RWPE1 (cell line): ENCODE measurements at places on chromosomes 4 and X.
A peak's percentile ranks its signal among the peaks of the same experiment; 100 is the strongest.

DNA sequence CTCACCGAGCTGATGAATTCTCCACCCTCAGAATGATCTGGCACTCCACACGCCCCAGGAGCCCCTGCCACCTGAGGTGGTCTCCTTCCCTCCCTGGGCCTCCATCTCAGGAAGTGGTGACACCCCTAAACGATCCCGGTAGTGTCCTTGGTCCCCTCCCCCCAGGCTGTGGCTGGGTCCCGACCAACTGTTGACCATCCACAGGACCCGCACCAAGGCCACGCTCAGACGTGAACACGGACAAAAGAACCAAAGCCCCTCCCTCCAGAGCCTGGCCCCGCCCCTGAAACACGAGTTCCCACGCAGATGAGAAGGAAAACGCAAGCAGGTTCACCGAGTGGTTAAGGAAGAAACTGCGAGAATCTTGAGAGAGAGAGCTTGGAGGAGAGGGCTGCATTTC is 16.6 kb downstream of the LRPAP1 start:
- no peak for DNase-seq

DNA sequence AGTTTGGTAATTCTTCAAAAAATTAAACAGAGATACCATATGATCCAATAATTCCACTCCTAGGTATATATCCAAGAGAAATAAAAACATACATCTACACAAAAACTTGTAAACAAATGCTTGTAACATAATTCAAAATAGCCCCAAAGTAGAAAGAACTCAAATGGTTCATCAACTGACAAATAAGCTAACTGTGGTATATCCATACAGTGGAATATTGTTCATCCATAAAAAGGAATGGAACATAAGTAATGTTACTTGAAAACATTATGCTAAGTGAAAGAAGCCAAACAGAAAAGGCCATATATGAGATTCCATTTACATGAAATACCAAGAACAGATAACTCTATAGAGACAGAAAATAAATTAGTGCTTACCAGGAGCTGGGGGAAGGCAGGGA is 13.4 kb downstream of the RBBP7 start:
- DNase-seq: no peak

DNA sequence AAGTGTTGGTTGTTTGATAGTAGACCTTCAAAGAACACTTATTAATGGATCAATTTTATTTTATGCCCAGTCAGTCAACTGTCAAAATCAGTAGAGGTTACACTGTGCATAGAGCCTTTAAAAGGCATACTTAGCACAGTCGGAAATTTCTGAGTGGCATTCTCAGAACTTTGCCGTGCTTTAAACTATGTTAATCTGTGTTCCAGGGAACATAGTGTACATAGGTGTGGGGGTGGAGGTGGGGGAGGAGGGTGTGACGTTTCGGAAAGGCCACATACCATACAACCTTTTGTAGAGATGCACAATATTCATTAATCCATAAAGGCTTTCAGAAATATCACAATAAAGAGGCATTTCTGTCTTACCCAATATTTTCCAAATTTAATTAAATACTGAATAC is 75.8 kb downstream of the RS1 start:
- peak; percentile 3 for DNase-seq

GRCh38 chr4:155526452-155527169 is 140.0 kb upstream of the GUCY1A1 start:
- no peak for DNase-seq

- no peak for DNase-seq
Observed at GRCh38 chr4:86358257-86358656, 1.6 kb downstream of the MAPK10 start.

DNA sequence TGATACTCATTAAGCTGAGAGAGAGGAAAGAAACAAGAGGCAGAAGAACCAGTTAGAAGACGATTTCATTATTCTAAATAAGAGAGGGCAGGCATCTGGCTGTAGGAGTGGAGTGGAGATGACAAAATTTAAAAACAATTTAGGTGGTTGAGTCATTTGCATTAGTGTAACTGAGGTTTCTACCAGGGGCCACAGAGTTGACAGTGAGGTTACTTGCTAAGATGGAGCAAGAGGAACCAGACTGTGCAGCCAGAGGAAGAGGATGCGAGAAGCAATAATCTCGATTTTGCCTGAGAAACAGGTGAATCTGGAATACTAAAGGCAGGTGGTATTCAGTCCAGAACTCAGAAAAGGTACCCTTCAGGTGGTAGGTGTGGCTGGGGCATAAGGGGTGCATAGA is 491.9 kb downstream of the MID1IP1 start:
- no peak for DNase-seq

GRCh38 chrX:1851527-1851926 is 236.7 kb downstream of the ASMT start:
- DNase-seq: no peak

DNA sequence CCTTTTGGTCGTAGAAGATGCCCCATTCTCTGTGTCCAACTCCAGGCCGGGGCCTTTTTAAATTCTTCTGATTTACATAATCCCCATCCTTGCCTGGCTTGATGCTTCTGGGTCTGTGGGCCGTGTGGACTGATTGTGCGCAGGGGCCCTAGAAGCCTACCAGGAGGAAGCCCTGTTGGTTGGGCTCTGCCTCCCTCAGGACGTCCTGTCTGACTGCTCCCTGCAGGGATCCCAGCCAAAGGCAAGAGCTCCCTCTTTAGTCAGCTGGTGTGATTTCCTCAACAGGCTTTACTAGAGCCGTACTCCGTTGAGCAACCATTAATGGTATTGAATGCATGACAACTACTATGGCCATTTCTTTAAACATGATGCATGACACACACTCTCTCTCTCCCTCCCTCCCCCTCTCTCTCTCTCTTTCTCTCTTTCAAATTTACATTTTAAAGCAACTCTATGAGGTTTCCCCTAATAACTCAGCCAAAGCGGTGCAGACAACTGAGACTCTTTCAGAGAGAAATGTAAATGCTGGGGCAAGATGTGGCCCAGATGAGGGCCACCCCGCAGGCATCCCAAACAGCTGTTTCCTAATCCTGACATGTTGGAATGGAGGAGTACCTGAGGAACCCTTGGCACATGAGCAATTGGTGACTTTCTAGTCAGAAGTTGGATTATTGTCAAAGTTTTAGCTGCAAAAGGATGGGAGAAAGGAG is 117.3 kb downstream of the DRD5 start:
- peak; percentile 3 for DNase-seq

DNA sequence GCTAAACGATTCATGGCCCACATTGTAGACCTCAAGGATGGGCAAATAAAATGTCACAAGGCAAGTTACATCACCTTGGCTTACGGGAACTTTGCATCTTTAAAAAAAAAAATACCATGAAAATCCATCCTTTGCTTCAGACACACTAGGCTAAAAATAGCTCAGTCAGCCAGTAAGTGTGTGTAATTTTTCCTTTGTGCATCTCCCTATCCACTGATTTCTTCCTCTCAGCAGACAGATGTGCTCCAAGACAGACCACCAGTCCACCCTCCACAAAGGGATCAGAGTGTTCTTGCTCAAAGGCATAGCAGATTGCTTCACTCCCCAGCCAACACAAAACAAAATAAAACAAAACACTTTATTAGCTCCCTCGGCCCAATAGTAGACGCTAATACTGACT is 14.6 kb downstream of the LDB2 start:
- no peak for DNase-seq

DNA sequence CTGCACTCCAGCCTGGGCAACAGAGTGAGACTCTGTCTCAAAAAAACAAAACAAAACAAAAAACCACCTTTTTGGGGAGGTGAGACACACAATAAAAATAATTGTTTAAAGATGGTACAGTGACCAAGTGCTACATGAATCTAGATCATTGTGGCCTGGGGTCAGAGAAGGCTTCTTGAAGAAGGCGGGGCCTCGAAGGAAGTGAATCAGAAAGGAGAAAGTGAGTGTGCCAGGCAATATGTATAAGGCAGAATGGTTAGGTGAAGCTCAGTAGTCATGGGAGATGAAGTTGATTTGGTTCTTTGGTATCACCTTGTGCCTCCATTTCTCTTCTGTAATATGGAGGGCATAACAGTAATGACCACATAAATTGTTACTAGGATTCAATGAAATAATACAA is 58.9 kb downstream of the DOCK11 start:
- DNase-seq: no peak

DNA sequence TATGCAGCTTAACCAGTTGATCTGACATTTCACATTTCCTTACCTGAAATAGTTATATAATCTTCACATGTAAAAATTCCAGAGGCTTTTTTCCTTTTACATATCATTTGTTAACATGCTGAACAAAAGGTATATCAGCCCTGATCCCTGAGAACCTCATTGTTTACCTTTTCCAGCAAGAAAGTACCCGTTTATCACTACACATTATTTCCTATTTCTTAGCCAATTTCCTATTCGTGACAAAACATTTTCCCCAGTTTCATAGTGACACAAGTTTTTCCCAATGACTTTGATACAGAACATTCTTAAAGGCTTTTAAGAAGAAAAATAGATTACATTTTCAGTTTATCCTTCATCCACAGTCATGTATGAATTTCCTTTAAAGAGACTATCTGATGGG is 86.6 kb upstream of the DKK2 start:
- no peak for DNase-seq
